ENCODE measurements at places on chromosomes 2 and 18. TPM values are rescaled to one million over a fixed set of nuclear protein-coding genes. Genes with fewer than 3 reads are reported as not detected.
A peak's percentile ranks its signal among the peaks of the same experiment; 100 is the strongest.

GRCh38 chr2:236955521-236956030 is 130.1 kb upstream of the COPS8 start:
- DNase-seq: no peak

- DNase-seq: no peak
These were observed 44.2 kb upstream of the MFF start for GRCh38 chr2:227280895-227281294.

DNA sequence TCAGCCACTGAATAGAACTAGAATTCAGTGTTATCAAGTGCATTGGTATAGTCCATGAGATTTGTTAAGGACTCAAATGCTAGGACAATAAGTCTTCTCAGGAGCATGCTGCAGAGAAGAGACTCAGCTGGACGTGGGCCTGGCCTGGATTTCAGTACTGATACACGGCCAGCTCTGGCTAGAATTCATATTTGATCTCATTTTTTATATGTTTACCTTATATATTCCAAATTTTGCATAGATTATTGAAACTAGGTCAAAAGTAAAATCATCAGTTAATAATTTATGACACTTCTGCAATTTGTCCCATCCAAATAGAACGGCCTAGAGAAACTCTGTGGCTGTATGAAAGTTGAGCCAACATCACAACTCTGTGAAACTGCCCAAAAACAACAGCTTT is 262.0 kb downstream of the DLGAP1 start:
- no peak for DNase-seq

GRCh38 chr2:45315861-45316260 is 295.2 kb downstream of the SRBD1 start:
- peak; percentile 76 for DNase-seq

- DNase-seq: no peak
These were observed 5.0 kb downstream of the SIX3 start for GRCh38 chr2:44946372-44947027.

- DNase-seq: no peak
These were observed 274.0 kb upstream of the FAM98A start for GRCh38 chr2:33873076-33873605.

- no peak for DNase-seq
These were observed 23.7 kb downstream of the FAM178B start for GRCh38 chr2:96962567-96963203.

GRCh38 chr18:5542515-5543035 is 1.2 kb downstream of the EPB41L3 start:
- peak; percentile 54 for DNase-seq

- DNase-seq: no peak
These were observed 238.8 kb downstream of the TPGS2 start for GRCh38 chr18:36589857-36590543.

DNA sequence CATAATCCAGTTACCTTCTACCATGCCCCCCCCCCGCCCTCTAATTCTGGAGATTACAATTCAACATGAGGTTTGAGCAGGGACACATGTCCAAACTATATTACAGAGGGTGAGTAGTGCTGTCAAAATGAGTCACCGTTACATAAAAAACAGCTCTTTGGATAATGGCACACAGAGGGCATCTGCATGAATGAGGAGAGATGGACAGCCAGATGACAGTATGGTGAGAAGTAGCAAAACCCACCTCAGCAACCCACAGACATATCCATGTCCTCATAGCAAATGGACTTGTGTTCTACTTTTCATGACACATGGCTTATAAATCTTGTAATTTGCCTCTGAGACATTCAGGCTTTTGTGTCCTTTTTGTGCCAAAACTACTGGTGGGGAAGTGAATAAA is 132.0 kb downstream of the EML6 start:
- peak; percentile 80 for DNase-seq

- DNase-seq: no peak
These were observed 44.5 kb downstream of the COMMD1 start for GRCh38 chr2:61949714-61950560.

DNA sequence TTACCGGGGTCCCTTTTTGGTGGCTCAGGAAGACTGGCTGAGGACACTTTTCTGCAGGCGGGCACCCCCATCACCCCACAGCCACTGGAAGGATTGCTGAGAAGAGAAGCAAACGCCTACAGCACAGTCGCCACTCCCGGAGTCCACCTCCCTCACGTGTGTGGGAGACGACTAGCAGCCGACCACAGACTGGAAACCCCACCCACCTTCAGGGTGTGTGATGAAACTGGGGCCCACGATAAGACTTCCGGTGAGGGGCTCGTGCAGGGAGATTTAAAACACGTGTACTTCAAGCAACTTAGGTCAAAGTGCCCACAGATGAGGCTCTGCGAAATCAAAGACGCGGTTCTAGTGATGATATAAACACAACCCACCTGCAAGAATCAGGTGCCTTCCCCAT is 26.3 kb downstream of the MBP start:
- DNase-seq: no peak

DNA sequence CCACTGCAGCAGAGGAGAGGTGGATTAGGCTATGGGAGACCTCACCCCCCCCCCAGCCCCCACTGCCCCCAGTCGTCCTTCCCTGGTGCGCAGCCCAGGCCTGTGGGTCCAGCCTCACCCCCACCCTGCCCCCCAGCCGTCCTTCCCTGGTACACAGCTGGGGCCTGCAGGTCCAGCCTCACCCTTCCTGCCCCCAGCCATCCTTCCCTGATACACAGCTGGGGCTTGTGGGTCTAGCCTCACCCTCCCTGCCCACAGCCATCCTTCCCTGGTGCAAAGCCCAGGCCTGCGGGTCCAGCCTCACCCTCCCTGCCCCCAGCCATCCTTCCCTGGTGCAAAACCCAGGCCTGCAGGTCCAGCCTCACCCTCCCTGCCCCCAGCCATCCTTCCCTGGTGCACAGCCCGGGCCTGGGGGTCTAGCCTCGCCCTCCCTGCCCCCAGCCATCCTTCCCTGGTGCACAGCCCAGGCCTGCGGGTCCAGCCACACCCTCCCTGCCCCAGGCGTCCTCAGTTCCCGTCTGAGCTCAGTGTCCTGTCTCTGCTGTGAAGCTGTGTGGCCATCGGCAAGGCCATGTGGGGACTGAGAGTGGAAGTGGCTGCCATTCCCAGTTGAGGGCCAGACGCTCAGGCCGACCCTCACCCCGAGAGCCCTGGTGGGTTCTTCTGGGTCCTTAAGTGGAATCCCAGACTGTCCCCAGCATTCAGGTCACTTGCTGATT is 86.8 kb upstream of the SNTG2 start:
- no peak for DNase-seq

DNA sequence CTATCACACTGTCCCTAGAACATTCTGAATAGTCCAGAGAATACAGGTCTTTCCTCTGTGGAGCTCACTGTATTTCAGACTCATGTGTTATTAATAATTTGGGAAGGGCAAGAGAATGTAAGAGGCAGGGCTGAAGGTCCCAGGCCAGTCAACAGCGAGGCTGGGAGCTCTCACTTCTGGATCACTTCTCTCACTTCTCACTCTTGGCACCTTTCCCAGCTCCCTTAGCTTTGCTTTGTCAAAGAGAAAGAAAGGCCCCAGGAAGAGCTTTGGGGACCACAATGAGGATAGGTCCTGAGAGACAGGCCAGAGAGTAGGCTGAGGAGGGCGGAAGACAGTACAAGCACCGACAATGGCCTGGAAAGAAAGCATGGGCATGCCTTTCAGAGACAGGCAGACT is 11.2 kb downstream of the EFR3B start:
- DNase-seq: no peak

Gene CYB5A
- total RNA-seq: 37.6 TPM

Gene CEP192
- total RNA-seq: 21.6 TPM

Data from HT1080 (cell line).